ENCODE measurements at places on chromosomes 7 and 10.

DNA sequence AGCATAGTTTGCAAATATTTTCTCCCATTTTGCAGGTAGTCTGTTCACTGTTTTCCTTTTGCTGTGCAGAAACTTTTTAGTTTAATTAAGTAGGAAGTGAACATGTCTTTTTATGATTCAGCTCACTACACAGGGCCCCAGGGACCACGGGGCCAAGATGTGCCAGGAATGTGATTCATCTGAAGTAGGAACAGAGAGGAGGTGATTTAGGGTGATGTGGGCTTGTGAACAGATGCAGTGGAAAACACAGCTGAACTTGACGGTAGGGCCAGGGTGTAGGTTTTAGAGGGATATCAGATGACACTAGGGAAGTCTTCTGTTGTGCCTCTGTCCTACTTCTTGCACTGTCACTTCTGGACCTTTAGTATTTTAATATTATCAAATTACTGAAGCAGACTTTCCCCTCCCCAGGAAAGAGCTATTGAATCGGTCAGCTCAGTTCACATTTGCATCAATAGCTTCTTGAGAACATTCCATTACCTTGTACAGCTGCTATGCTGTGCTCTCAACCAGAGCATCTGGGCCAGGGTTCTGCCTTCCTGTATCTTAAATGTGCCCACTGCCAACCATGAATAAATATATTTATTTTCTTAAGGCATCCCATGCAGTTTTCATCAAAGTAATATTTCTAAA lies 96.9 kb downstream of the OSBPL3 start:
- DNase-seq = no peak

GRCh38 chr7:19707240-19707639 lies 1.6 kb downstream of the POLR1F start:
- no peak for DNase-seq

DNA sequence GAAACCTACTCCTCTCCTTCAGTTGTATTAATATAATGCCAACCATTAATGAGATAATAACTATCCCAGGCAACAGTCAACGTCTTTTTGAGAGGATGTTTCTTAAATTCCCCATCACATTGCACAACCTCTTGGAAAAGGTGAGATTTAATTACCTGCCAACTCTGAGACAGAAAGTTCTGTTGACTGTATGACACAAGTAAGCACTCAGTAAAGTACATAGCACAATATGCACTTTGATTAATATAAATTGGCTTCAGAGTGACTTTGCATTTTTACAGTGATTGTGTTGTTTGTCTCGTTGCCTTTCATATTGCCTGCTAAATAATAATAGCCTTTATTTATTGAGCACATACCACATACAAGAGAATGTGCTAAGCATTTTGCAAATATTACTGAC lies 46.7 kb downstream of the CAV1 start:
- DNase-seq = no peak

DNA sequence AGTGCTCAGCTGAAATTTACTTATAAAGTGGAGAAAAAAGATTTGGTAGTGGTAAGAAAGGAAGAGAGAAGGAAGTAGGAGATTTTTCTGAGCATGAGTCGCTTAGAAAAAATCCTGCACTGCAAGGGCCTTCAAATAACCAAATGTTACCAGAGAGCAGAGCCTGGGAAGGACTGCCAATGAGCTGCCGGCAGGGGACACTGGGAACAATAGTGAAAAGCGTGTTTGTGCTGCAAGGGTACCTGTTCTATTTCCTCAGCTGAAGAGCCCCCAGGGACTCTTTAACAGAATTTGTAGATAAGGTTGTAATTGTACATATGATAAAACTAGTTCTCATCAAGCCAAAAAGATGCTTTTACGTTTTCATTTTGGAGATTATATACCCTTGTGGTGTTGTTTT lies 696.3 kb upstream of the C7orf33 start:
- no peak for DNase-seq

DNA sequence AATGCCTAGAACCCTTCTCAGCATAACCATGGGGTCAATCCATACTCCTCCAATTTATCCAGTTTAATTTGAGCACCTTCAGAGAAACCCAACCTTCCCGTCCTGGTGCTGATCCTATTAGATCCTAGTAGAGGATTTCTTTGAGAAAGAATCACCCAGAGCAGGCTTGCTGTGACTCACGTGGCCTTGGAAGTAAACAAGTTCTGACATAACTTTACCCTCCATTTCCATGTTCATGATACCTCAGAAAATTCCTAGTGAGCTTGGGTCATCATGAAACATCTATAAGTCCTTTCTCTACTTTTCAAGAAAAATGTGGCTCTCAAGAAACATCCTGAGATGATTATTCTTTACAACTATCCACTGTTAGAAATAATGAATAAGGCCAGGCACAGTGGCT lies 71.7 kb downstream of the PRLHR start:
- no peak for DNase-seq

DNA sequence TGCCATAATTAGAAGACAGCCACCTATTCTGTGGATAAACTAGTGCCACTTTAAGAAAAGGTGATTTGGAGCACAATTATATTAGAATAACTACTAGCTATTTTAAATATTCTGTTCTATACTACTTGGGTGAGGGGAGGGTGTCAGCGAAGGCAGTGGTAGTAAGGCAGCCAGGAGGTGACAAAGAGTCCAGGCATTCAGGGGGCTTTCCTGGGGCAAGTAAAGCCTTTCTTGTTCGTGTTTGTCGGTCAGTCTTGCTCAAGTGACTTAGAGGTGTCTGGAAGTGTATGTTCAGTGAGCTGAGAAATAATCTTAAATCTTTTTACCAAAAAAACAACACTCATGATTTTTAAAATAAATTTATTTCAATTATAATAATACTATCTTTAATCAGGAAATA lies 34.4 kb downstream of the ADD3 start:
- DNase-seq = no peak

- peak; percentile 6 for DNase-seq
Measured at GRCh38 chr10:43199088-43199683, 60.9 kb downstream of the CSGALNACT2 start.

DNA sequence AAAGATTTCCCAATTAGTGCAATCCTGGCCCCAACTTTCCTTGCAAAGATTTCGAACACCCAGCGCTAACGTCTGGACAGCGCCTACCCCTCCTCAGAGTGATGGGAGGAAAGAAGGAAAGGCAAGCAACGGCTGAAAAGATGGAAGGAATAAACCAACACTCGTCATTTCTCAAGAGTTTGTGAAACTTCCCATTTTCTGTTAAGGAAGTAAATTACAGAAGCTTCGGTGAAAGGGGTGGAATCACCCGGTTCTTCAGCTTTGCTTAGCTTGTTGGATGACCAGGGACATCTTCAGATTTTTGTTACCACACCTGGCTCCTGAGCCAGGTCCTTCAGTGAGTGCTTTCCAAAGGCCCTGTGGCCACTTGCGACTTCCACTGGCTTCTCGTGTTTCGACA lies 313.1 kb downstream of the SKIDA1 start:
- DNase-seq = no peak

DNA sequence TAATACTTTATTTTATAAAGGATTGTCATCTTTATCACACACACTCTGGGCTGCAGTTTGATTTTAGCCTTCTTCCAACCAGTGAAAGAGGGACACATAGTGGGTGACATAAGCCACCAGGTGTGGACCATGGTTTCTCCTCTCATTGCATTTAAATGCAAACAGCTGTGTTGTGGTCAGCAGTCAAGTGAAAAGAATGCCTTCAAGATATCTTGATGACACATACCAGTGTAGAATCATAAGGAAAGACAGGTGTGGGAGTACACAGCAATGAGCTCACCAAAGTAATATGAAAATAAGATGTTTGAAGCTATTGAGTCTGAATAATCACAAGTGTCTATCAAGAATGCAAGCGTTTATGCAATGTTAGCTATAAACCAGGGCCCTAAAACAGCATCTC lies 580.0 kb downstream of the XPNPEP1 start:
- no peak for DNase-seq

GRCh38 chr10:85645926-85646711 lies 720.5 kb downstream of the GRID1 start:
- DNase-seq = no peak

- no peak for DNase-seq
Measured at GRCh38 chr7:22386865-22387264, 29.9 kb upstream of the RAPGEF5 start.
